ENCODE measurements at places on chromosomes 2 and 18.

GRCh38 chr2:129469389-129469788, 510.1 kb upstream of the RAB6C start:
- no peak for DNase-seq

GRCh38 chr2:203690441-203691047, 15.9 kb upstream of the CD28 start:
- no peak for DNase-seq

- no peak for DNase-seq
These were observed 1451.1 kb downstream of the LRP1B start for GRCh38 chr2:140679752-140680151.

DNA sequence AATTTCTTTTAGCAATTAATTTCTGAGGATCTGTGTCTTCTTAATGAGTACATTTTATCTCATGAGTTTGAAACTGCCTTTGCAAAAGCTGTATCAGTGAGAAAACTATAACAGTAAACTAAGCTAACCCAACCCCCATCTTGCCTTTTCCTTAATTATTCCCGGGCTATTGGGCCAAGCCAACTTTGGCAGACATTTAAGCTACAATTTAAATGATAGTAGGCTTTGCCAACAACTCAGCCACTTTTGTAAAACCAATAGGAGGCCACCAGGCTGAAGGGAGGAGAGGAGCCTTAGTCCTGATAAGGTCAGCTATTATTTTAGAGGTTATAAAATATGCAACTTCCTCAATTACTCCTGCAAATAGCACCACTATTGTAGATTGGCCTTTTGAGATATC, 218.0 kb upstream of the KCNJ3 start:
- DNase-seq, result no peak

DNA sequence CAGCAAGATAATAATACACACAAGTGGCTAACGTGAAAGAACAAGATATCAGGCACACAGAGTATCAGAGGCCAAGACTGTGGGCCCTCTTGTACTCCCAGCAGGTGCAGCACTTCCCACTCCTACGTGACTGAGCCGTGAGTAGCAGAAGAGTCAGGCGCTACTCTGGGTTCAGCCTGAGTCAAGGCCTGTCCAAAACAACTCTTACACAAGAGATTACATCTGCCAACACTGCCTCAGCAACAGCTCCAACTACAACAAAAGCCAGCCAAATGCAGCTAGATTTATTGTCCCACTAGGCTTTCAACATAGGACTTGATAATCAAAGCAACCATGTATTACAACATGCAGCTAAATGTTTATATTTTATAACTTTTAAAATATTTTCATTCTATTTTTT, 56.2 kb downstream of the ITSN2 start:
- no peak for DNase-seq

GRCh38 chr18:28504066-28504465, 327.1 kb upstream of the CDH2 start:
- DNase-seq, result no peak

GRCh38 chr2:174740721-174741120, 23.6 kb downstream of the CHRNA1 start:
- no peak for DNase-seq

DNA sequence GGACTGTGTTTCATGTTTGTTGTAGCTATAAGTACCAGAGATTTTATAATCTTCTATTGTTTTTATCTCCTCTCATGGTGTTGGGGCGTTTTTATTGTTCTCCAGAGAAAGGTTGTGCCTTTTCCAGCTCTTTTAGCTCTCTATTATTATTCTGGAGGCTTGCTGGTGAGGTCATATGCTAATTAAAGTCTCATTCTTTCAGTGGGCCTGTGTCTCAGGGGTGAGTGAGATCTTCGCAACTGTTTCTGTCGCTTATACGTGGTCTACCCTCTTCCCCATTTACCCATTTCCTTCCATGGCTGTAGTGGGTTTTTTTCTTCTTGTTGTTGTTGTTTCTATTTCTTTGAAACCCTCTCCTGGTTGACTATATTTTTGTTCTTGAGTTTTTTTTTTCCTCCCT, 584.9 kb downstream of the TMEM182 start:
- no peak for DNase-seq

DNA sequence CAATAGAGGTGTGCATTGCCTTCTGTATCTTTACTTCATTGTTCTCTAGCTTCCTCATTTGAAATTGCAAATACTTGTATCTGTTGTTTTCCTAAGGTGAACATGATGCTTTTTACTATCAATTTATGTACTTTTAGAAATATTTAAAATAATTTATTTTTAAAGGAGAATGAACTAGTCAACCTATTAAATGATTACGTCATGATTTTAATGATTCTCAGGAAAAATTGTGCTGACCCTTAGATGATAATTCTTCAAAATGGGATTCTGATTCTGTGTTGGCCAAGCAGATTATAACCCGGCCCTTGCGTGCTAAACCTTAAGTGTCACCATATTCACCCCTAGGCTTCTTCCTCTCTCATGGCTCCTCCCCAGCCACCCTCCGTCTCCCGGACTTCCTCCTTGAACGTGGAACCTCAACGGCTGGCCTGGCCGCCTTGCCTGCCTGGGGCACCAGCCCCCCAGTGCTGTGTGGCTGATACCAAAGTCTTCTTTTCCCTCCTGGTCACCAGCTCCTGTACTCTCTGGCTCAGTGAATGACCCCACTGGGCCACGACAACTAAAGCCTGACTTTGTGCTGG, 292.0 kb downstream of the GBX2 start:
- DNase-seq, result no peak

GRCh38 chr2:8477552-8478470, 204.0 kb upstream of the ID2 start:
- DNase-seq, result no peak

DNA sequence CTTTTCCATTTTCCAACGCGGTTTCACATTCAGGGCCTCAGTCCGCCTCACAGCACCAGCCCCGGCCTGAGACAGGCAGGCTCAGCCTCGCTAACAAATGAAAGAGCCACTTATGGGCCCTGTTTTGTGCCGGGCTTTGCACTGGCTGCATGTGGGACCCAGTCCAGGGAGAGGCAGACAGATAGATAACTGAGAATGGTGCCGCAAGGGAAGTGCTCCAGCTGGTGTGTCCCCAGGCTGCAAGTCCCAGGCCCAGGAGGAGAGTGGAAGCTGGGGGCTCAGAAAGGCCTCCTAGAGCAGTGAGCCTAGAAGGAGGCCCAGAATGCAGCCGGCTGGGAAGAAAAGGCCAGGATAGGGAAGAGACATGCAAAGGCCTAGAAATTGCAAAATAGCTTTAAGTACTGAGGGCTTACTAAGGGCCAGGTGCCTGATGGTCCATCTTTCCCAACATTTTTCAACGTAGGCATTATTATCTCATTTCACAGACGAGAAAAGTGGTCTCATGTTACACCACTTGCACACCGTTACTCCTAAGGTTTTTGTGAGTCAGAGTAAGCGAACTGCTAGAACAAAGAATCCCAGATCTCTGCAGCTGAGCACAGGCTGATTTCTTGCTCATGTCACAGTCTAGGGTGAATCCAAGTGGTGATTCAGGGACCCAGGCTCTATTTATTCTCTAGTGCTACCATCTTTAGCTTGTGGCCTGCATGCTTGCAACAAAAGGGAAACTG, 26.0 kb downstream of the ADRA2B start:
- DNase-seq, result no peak

DNA sequence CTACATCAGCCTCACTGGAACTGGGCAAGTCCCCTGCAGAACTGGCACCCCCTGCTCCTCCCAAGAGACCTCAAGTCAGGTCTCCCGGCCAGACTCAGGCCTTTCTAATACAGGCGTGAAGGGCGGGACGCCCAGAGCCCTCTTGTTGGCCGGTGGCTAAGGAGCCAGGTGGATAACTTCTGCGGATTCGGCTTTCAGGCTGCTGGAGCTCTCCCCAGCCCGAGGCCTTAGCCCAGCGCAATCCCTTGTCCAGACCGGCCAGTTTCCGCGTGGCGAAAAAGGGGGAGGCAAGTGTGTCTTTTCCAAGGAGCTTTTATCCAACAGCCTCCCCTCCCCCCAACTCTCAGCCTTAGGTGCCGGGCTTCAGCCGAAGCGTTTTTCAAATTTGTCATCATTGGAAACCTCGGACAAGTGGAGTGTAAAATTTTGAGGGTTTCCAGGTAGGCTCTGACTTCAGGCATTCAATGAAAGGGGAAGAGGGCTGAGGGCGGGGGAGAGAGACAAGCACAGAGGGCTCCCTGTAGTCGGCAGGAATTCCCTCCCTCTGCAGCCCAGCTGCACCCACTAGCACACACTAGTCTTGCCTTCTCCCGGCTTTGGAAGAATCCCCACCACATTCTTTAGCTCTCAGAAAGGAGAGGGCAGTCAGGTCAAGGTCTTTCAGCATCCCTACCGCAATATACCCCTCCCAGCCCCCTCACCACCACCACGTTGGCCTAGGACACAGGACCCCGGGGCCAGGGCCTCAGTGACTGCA, 9.5 kb upstream of the SATB2 start:
- no peak for DNase-seq

GRCh38 chr2:118706371-118706770, 141.1 kb downstream of the EN1 start:
- no peak for DNase-seq

DNA sequence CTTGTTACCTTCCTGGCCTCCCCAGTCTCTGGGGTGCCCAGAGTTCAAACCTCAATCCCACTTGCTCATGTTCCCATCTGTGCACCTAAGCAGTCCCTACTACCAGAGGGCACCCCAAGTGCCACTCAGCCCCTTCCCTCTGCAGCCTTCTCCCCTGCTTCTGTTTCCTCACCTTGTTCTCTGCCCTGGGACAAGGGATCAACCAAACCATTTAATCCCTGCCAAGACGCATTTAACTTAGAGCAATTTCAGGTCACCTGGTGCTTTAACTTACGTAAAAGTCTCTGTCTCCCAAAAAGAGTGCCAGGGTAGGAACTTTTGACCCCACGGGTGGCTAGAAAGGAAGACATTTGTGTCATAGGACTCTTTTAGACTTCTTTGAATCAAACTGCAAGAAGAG, 67.2 kb downstream of the SRD5A2 start:
- no peak for DNase-seq

- no peak for DNase-seq
These were observed 30.6 kb downstream of the SCN3A start for GRCh38 chr2:165173215-165173614.

DNA sequence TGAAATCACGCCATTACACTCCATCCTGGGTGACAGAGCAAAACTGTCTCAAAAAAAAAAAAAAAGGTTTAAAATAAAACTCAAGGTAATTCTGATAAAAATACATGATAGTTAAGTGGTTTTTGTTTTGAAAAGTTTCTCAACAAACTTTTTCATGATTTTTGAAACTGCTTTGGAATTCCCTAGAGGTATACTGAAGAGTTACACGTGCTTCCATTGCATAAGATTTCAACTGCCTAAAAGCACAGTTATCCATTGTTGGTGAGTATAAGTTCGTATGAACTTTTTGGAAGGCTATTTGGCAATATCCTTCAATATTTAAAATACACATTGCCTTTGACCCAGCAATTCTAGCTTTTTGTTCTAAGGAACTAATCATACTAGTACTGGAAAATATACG, 74.9 kb downstream of the USP34 start:
- no peak for DNase-seq

DNA sequence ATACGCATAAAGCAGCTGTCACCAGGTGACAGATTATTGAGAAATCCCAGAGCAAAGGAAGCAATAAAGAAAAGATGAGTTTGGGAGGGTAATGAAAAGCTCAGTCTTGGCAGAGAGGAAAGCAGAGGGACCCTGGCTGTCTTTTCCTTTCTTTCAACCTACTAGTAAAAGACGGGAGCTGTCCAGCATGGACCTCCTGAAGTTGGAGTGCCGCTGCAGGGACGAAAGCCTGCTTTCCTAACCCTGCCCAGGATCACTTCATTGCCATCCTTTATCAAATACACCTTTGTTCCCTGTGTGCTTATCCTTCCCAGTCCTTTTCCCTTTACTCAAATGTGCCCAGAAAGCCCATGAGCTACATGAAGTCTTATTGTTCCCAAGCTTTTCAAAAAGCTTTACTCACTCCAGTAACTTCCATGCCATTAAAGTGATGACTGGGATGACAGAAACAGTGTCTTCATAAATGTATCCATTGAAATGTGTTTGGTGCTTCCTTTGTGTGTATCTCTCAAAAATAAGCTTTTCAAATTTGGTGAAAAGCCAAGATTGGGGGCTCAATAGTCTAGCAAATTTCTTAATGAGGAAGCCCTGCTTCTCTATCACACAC, 3.7 kb upstream of the SPR start:
- DNase-seq, result peak; percentile 21

- DNase-seq, result no peak
These were observed 59.0 kb downstream of the CHRNA1 start for GRCh38 chr2:174705321-174705720.

DNA sequence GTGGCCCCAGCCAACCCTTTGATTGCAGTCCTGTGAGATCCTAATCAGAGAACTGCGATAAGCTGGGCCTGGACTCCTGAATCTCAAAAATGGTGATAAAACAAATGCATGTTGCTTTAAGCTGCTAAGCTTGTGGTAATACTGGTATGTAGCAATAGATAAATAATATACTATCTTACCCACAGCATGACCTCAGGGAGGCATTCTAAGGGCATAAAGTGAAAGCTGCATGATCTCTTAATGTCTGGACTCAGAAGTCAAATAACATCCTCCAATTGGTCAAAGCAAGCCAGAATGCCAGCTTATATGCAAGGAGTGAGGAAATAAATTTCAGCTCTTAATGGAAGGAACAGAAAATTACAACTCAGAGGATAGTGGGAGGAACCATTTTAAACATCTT, 246.1 kb downstream of the FSIP2 start:
- no peak for DNase-seq

DNA sequence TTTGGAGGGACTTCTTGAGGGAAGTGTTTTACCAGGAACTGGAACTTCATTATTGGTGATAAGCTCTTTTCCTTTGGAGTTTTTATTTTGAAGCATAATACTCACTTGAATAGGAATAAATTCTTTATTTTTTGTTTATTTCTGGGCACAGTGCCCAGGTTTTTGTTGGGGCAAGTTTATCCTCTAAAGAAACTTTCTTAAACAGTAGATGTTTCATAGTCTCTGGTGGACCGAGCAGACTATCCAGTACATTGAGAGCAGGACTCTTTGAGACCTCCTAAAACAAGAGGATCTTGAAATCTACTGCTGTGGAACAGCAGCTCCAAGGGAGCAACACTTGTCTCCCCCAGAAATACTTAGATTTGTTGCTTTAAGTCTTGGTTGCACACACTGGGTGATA, 109.4 kb downstream of the PARD3B start:
- DNase-seq, result no peak
